ENCODE measurements at places on chromosomes 12 and 14. TPM values are rescaled to one million over a fixed set of nuclear protein-coding genes. Genes with fewer than 3 reads are reported as not detected.
A peak's percentile ranks its signal among the peaks of the same experiment; 100 is the strongest.

GRCh38 chr14:75714991-75715390 lies 53.9 kb downstream of the TTLL5 start:
- no peak for DNase-seq

GRCh38 chr14:22555384-22556011 lies 33.5 kb downstream of the DAD1 start:
- DNase-seq = no peak

DNA sequence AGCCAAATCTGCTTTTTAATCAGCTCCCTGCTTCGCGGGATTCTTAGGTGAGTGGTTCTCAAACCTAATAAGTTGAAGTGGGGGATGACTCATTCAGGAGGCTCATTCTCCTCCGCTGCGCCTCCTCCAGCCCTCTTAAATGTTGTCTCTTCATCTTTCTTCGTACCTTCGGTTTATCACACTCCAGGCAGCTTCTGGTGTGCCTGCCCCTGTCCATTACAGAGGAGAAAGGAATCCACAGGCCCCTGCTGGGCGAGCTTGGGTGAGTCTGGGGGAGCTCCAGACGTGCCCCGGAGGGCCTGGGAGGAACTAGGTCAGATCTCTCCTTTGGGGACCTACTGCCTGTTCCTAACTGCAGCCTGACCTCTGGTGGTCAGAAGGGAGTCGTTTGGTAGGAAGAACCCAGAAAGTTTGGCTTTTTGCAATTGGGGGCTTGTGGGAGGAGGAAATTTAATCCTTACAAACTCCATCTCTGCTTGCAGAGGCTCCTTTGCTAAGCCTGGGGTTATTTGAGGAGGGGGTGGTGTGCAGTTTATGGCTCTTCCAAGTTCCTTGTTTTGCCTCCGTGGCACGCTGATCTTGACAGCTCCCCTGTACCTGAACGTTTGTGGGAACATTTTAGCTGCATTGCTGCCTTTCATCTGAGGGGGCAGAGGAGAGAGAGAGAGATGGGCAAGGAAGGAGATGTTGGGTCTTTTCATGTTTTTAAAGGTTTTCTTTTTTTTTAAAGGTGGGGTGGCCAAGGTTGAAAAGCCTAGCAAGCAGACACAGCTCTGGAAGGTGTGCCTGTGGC lies 84.1 kb upstream of the GNG2 start:
- DNase-seq = peak; percentile 29

DNA sequence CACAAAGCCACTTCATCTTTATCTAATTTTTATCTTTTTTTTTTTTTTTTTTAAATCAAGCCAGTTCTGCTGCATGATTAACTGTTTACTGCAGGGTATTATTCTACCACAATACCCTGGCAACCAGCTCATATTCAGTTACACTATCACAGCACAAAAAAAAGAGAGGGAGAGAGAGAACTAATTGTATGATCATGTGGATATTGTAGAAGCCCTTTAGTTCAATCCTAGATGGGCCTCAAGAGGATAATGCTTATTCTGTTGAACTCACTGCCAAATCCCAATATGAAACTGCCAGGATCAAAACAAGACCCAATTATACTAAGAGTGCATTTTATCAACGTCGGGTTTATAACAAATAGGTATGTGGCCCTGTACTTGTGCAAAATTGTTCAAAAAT lies 51.5 kb downstream of the MED13L start:
- no peak for DNase-seq

- DNase-seq = no peak
Observed at GRCh38 chr12:52266514-52266913, 7.9 kb upstream of the KRT86 start.

- DNase-seq = peak; percentile 67
Observed at GRCh38 chr12:123601602-123602489, at the start of gene DDX55. TSS of gene DDX55 (plus strand) at chr12:123602099. CDS start at chr12:123602149, 50 bp downstream.

- DNase-seq = no peak
Observed at GRCh38 chr12:47785036-47785886, 12.2 kb downstream of the SLC48A1 start.

GRCh38 chr12:42904683-42905418 lies 315.3 kb upstream of the PRICKLE1 start:
- no peak for DNase-seq

DNA sequence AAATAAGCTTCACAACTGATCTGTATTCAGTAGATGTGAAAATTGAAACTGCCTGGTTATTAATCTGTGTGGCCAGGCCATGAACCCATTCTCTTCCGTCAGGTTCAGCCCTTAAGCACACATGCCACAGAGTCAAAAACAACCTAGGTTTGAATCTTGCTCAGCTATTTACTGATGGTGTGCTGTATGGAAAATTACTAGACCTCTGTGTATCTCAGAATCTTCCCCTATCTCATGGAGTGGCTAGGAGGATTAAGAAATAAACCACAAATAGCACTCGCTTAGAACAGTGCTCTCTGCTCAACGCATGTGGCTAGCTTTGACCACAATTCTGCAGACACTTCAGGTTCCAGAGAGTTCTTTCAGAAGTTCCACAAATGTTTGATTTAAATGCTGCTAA lies 240.7 kb upstream of the PLEKHG7 start:
- DNase-seq = no peak

DNA sequence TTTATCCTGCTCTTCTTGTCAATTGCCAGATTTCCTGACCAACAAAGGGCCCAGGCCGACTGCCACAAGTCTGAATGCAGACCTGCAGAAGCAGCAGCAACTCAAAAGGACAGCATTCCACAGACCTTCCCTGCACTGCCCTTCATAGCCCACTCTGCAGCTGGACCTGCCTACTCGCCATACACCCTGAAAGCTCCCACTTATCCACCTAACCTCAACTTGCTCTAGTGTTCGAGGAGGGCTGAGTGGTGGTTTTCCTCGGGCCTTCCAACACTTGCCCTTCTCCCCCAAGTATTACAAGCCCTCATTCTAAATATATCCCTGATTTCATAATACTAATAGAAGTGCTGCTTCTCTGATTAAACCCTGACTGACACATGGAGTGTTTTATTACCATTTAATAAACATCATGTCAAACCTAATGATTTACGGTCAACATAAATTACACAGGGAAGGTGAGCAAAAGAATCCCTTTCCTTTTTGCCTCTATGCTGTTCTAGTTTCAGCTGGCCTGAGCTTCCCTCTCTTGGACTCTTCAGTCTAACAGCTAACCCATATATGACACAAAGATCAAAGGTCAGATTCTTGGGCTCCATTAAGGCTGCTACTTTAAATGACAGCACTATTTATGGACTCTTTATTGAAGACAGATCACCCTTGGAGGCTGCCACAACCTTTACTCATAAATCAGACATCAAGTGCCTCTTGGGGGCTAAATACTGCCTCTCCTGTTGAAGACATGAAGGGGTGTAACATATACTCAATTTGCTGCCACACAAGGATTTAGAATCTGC lies 1546.9 kb upstream of the TMEM132C start:
- DNase-seq = no peak

DNA sequence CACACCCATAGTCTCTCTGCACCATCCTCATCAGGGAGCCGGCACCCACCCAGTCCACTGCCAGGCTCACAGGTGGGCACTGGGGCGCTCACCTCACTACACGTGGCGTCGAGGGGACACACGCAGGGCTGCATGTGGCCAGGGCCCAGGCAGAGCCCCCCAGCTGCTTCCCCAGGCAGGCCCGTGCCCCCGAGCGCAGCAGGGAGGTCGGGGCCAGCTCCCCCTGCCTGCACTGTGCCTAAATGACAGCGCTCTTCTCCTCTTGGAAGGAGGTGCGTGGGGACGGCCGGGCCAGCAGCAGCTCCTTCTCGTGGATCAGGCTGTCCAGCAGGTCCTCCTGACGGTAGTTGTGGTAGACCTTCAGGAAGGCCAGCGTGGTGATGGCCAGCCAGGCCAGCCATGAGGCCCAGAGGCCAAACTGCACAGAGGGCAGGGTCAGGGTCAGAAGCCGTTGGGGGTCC lies 11.3 kb downstream of the TMEM179 start:
- DNase-seq = no peak

GRCh38 chr14:23512156-23512555 lies 39.4 kb downstream of the ZFHX2 start:
- no peak for DNase-seq

DNA sequence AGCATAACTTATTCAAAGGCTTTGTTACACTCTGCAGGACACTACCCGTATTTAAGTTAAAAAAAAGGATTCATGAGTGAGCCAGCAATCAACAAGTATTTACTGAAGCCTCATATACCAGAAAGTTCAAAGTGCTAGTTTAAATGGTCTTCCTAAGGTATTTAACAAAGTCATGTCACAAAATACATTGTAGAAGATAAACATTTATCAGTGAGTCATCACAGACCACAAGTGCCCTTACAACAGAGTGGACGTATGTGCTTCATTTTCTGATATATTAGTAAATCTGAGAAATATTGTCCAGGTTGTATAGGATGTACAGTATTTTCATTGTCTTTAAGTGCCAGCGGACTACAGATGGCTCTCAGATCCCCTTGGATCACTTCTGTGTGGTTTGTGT lies 24.2 kb downstream of the FLRT2 start:
- DNase-seq = no peak

DNA sequence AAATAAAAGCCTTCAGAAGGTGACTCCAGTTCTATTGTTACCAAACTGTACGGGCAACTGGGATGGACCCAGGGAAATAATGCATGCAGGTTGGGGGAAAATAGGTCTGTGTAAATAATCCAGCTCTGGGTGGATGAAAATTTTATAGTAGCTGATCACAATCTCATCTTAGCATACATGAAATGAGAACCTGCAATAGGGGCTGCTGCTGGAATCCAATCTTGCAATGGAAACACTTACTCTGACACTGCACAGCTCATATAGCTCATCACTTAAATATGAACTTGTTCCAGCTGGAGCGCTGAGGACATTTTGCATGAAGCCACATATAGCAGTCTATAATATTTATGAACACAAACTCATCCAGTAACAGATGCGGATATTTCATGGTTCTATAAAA lies 40.1 kb upstream of the GAS2L3 start:
- no peak for DNase-seq

DNA sequence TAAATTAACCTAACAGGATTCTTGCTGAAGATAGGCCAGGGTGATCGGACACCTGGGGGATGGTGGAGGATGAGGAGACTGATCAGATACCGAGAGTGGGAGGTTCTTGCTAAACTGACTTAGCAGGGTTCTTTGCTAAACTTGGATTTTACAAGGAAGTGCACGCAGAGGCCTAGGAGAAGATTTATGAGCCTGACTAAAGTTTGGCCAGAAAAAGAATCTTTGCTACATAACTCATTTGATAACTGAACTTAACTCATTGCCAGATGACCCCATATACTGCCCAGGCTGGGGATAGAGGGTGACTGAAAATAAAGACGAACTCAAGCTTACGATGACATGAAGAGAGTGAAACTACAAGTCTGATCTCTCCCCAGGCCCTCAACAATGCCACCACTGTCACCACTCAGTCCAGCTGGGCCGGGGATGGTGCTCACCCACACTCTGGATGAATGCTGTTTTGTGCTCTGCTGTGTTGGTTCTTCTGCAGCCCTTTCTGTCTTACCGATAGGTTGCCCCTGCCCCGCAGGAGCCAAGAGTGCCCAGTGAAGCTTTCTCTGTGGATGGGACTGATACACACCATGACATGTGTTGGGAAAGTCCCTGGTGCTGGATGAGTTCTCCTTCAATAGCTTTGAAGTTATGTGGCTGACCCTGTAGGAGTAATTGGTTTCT lies 29.0 kb downstream of the PPFIBP1 start:
- DNase-seq = no peak

- DNase-seq = no peak
Observed at GRCh38 chr12:88141425-88141773, 489 bp downstream of the CEP290 start.

GRCh38 chr12:120821878-120822277 lies 82.3 kb downstream of the SPPL3 start:
- DNase-seq = no peak

- DNase-seq = no peak
Observed at GRCh38 chr12:11580125-11580751, 69.2 kb upstream of the ETV6 start.

DNA sequence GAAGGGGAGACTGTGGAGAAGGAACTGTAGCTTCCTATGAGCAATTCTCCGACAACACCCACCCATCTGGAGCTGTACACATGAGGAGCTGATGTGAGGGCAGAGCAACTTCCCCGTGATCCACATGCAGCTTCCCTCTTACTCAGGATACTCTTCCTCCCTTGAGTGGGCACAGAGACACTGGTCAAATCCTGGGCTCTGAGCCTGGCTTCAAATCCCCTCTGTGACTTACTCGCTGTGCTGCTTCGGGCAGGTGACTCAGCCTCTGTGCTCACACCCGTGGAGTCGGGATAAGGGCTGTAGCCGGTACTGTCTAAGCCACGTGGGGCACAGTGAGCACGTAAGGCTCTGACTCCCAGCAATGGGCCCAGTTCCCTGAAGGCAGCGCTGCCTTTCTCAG lies 31.1 kb downstream of the ZFYVE21 start:
- no peak for DNase-seq

- peak; percentile 82 for DNase-seq
Observed at GRCh38 chr14:41604721-41605531, 1.8 kb upstream of the LRFN5 start.

DNA sequence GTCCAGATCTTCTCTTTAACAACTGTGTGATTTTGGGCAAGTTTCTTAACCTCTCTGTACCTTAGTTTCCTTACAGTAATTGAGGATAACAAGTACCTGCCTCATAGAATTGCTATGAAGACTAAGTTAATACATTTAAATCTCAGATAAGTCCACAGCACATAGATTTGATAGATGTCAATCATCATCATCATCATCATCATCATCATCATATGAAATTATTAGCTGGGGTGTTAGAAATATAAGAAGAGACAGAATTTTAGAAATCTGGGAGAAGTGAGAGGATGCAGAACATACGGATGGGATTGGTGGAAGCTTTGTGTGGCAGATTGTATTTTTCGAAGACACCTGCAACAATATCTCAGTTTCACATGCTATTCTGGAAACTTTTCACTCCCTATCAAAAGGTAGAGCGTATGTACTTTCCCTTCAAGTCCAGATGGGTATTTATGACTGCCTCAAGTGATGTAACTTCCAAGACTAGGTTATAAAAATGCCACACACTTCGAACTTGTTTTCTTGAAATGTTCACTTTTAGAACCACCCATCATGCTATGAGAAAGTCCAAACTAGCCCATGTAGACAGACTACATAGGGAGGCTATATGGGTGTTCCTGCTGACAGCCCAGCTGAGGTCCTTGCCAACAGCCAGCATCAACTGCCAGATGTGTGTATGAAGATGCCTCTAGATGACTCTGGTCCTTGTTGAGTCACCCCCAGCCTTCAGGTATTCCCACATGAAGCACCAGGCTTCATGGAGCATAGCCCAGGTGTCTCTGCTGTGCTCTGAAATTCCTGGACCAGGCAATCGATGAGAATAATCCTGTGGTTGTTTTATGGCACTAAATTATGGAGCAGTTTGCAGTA lies 20.7 kb upstream of the SDR39U1 start:
- DNase-seq = no peak

PMCH gene
- 1.3 TPM for polyA plus RNA-seq

SSPN gene
- 18.0 TPM for polyA plus RNA-seq

GDF3 gene
- 0.68 TPM for polyA plus RNA-seq

CMKLR1 gene
- 9.0 TPM for polyA plus RNA-seq

MYH6 gene
- polyA plus RNA-seq = 0.16 TPM

TBX5 gene
- polyA plus RNA-seq = not detected

CATSPERB gene
- polyA plus RNA-seq = 0.29 TPM
